ENCODE measurements at places on chromosomes 2 and 18. TPM values are rescaled to one million over a fixed set of nuclear protein-coding genes. Genes with fewer than 3 reads are reported as not detected.

GCA gene
- polyA plus RNA-seq, result 79.8 TPM

EMX1 gene
- polyA plus RNA-seq, result not detected

CENPA gene
- 51.8 TPM for polyA plus RNA-seq

TBR1 gene
- 0.19 TPM for polyA plus RNA-seq

ANKRD53 gene
- polyA plus RNA-seq, result 1.4 TPM

RRM2 gene
- polyA plus RNA-seq, result 61.3 TPM

ESPNL gene
- 3.7 TPM for polyA plus RNA-seq

TOGARAM2 gene
- polyA plus RNA-seq, result not detected

DSG4 gene
- not detected for polyA plus RNA-seq

ABCB11 gene
- polyA plus RNA-seq, result 0.02 TPM

TUBA4B gene
- polyA plus RNA-seq, result not detected

COL4A4 gene
- polyA plus RNA-seq, result 0.16 TPM

WDSUB1 gene
- 13.6 TPM for polyA plus RNA-seq

HAAO gene
- polyA plus RNA-seq, result 0.43 TPM

RFX8 gene
- not detected for polyA plus RNA-seq

EEF1B2 gene
- polyA plus RNA-seq, result 414 TPM

NPPC gene
- polyA plus RNA-seq, result 0.39 TPM

SERPINB4 gene
- polyA plus RNA-seq, result not detected

MEIS1 gene
- polyA plus RNA-seq, result 121 TPM

MALL gene
- not detected for polyA plus RNA-seq

DRC1 gene
- not detected for polyA plus RNA-seq

SP5 gene
- polyA plus RNA-seq, result not detected

FNDC4 gene
- polyA plus RNA-seq, result 51.2 TPM

POU3F3 gene
- polyA plus RNA-seq, result not detected

AMER3 gene
- polyA plus RNA-seq, result 0.26 TPM

AP1S3 gene
- polyA plus RNA-seq, result 0.87 TPM

MALT1 gene
- 36.6 TPM for polyA plus RNA-seq

C1QL2 gene
- polyA plus RNA-seq, result not detected

TACR1 gene
- not detected for polyA plus RNA-seq

CRACDL gene
- polyA plus RNA-seq, result not detected

BOLL gene
- 0.21 TPM for polyA plus RNA-seq

ALPI gene
- not detected for polyA plus RNA-seq

KCNJ13 gene
- 0.96 TPM for polyA plus RNA-seq

RAPGEF4 gene
- 9.4 TPM for polyA plus RNA-seq

LIPG gene
- 1.5 TPM for polyA plus RNA-seq

NRBP1 gene
- 147 TPM for polyA plus RNA-seq

NEDD4L gene
- 38.2 TPM for polyA plus RNA-seq

ZNF804A gene
- polyA plus RNA-seq, result 0.12 TPM

STAT4 gene
- 0.87 TPM for polyA plus RNA-seq

TRIM43 gene
- not detected for polyA plus RNA-seq

RNF125 gene
- polyA plus RNA-seq, result 0.99 TPM

C2orf78 gene
- polyA plus RNA-seq, result not detected

LGALSL gene
- polyA plus RNA-seq, result 12.4 TPM

RNF152 gene
- 1.1 TPM for polyA plus RNA-seq

DNER gene
- not detected for polyA plus RNA-seq

COLEC12 gene
- polyA plus RNA-seq, result 69.0 TPM

RPRM gene
- 0.75 TPM for polyA plus RNA-seq

SOWAHC gene
- polyA plus RNA-seq, result 8.5 TPM

MREG gene
- polyA plus RNA-seq, result 1.3 TPM

LYG2 gene
- not detected for polyA plus RNA-seq

ATP6V1C2 gene
- polyA plus RNA-seq, result 1.1 TPM

CNGA3 gene
- not detected for polyA plus RNA-seq

SP100 gene
- polyA plus RNA-seq, result 2.0 TPM

AKAIN1 gene
- not detected for polyA plus RNA-seq

ILKAP gene
- 61.0 TPM for polyA plus RNA-seq

CNOT11 gene
- 74.2 TPM for polyA plus RNA-seq
